NCI-H1417 (cell line): ENCODE measurements at places on chromosomes 3 and 15.

DNA sequence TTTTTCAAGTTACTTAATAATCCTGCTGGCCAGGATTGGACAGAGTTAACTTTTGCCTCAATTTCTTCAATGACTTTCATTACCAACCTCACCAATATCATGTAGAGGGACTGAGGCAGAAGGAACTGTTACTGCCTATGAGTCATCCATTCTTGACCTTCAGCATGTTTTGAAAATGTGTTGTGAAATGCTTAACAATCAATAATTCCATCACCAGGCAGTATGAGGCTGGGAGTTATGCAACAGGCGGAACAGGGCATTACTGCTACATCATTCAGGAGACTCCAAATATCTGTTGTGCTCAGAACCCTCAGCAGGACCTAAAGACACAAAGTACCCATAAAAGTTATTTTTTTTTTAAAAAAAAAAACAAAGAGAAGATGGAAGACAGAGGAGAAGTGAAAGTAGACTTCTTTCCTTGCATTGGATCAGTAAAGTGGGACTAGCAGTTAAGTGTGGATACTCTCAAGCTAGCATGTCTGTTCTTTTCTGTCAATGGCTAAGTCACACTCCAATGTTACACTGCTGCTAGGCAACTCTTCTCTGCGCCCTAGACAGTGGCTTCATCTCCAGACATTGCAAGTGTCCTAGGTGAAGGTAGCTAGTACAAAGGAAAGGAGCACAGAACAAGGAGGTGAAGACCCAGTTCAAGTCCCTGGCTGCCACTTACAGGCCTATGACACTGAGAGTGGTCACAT is 184.9 kb upstream of the LPP start:
- no peak for DNase-seq

DNA sequence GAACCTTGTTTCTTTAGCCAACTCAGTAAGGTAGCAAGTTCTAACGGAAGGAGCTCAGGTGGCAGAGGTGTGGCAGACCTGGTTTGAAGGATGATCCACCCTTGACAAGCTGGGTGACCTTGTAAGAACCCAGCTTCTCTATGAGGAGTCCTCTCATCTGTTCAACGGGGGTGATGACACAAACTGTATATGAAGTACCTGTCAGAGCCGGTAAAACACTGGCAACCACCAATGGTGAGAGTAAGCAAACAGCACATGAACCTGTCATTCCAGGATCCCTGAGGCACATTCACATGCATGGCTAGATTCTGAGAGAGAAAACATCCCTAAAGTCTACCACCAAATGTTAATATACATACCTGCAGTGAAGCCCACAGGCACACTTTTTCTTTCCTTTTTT is 2.4 kb downstream of the SCAP start:
- peak; percentile 1 for DNase-seq

GRCh38 chr3:57128826-57129667 is 36.1 kb downstream of the IL17RD start:
- DNase-seq = no peak

DNA sequence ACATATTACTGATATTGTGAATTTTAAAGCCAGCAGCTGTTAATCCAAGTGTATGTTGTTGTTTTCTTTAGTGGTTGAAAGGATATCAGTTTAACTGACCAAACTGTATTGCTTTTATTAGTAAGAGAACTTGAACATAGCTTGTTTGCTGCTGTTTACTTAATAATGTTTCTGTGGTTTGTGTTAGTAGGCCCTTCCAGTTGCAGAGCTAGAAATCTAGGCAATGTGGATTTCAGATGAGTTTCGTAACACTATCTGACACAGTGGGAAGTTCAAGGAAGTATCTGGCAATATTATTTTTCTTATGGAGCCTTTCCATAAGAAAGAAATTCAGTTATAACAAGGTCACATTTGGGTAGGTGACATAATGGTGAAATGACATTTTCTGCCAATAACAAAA is 18.5 kb downstream of the ZNF609 start:
- no peak for DNase-seq

GRCh38 chr3:74351213-74351612 is 263.2 kb downstream of the CNTN3 start:
- DNase-seq = no peak

DNA sequence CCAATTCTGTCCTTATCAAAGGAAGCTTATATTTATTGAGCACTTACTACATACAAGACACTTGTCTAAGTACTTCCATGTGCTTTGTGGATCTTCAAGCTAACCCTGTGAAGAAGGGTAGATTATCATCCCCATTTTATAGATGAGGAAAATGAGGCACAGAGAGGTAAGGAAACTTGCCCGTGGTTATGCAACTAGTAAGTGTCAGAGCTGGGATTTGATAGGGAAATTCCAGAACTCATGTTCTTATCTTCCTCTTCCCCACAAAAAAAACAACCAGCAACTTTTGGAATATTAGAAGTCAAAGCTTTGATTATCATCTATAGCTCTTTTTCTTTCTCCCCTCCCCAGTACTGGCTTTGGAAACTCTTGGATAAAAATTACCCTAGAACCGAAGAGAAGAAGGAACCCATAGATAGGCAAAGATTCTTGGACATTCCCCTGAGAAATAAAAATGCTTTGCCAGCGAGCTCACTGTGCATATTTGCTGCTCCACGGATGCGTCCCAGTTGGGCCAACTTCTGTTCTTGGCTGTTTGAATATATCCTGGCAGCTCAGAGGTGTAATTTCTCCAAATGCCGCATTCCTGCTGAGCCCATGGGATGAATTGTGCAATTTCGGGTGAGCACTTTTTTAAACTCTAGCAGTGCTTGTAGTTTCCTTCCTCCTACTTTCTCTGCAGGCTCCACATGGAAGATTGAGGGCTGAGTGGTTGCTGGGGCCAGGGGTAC is 591.5 kb upstream of the CFAP20DC start:
- DNase-seq = no peak

DNA sequence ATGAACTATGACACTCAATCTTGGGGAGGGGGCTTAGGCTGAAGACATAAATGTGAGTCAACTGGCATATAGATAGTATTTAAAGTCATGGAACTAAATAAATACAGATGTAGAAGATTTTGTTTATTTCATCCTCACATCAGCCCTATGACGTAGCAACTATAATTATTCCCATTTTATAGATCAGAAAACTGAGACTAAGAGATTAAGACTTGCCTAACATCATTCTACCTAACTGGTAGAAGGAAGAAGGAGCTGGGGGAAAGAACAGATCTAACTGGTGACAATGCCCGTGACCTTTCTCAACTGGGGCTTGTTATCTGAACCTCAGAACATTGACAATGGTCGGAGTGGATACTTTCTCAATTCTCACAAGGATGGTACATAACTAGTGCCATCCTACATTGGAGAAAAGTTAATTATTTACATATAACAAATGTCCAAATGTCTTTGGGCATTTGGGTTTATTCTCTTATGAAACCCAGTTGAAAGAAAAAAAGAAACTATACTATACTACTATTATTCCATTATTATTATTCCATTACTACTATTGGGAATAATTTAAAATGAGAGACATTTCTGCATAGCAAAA is 10.4 kb downstream of the HERC1 start:
- no peak for DNase-seq

GRCh38 chr3:65814845-65815578 is 223.7 kb downstream of the MAGI1 start:
- no peak for DNase-seq

DNA sequence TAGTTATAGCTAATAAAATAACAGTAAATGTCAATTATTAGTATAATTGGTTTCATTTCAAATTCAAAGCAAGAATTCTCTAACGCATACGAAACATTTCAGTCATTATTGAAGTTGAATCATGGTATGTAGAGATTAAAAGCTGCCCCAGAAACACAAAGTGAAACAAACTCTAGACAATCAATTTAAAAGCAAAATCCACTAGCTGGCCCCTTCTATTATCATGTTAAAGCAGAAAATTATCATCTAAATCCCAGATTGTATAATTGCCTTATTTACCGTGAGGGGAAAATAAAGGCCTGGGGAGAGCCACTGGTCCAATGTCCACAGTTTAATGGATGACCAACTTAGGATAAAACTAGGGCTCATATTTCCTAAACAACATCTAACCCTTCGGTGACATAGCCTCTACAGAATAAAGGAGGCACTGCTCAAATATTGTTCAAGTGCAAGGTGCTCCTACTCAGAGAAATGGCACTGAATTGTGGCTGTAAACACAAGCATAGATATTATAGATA is 110.9 kb upstream of the THRB start:
- DNase-seq = peak; percentile 4

DNA sequence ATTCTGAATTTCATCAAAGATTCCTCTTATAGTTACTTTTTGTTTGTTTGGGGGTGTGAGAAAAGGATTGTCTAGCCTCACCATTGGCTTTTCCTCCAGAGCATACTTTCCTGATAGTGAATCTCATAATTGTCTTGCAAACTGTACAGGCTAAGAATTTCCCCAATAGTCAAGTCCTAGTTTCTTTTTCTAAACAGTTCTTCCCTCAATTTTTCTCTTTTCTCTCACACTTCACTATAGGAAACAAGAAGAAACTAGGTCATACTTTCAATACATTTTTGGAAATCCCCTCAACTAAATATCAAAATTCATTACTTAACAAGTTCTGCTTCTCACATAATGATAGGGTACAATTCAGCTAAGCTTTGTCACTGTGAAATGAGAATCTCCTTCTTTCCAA is 241.9 kb downstream of the IL20RB start:
- no peak for DNase-seq

- no peak for DNase-seq
Measured at GRCh38 chr15:82047453-82048400, 1.9 kb upstream of the MEX3B start.

- DNase-seq = no peak
Measured at GRCh38 chr3:57960174-57960505, 48.1 kb upstream of the FLNB start.

DNA sequence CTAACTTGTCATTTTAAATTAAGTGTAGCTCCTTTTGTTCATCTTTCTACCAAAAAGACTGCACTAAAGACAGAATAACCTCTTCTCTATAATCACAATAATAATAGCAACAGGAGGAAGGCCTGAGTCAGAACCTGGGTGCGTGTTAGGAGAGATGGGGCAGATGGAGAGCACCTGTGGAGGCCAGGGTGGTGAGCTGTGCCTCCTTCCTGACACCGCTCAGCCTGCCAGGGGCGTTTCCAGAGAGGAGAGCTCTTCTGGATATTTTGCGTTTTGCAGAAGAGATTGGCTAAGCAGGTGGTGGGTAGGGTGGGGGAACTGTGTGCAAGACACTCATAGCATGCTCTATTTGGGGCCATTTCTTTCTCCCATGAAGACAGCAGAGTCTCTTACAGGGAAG is 83.5 kb downstream of the MEGF11 start:
- DNase-seq = peak; percentile 31

- DNase-seq = no peak
Measured at GRCh38 chr15:43900996-43901395, 74.2 kb downstream of the WDR76 start.

DNA sequence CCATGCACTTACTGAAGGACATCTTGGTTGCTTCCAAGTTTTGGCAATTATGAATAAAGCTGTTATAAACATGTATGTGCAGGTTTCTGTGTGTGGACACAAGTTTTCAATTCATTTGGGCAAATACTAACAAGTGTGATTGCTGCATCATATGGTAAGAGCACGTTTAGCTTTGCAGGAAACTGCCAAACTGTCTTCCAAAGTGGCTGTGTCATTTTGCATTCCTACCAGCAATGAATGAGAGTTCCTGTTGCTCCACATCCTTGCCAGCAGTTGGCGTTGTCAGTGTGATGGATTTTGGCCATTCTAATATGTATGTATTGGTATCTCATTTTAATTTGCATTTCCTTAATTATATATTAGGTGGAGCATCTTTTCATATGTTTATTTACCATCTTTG is 280.1 kb downstream of the SV2B start:
- DNase-seq = no peak

- DNase-seq = no peak
Measured at GRCh38 chr15:67225336-67225735, 29.1 kb downstream of the AAGAB start.

GRCh38 chr3:159839561-159840379 is 148.9 kb upstream of the IL12A start:
- no peak for DNase-seq

- no peak for DNase-seq
Measured at GRCh38 chr3:137582484-137582883, 181.6 kb upstream of the SOX14 start.

DNA sequence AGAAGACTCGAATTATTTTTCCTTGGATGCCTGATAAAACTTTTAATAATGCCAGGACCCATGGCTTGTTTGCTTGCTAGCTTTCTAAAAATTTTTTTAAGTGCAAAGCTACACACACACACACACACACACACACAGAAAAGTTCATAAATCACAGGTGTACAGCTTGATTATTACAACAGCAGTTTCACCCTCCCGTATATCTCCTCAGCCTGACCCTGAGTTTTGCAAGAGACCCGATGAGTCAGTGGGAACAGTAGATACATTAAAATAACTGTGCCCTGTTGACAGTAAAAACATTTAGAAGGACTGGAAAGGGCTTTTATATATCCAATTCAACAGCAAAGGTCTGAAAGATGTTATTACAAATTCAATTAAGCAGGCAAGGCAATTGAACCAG is 46.7 kb downstream of the EMC4 start:
- no peak for DNase-seq

- no peak for DNase-seq
Measured at GRCh38 chr3:18216996-18217395, 208.1 kb downstream of the SATB1 start.

- DNase-seq = no peak
Measured at GRCh38 chr3:151567477-151567876, 106.6 kb upstream of the IGSF10 start.
